ENCODE measurements at places on chromosomes 12 and 14. TPM values are rescaled to one million over a fixed set of nuclear protein-coding genes. Genes with fewer than 3 reads are reported as not detected.

Gene LRRK2
- 26.7 TPM for polyA plus RNA-seq

Gene CLEC6A
- polyA plus RNA-seq, result 0.27 TPM

Gene FSCB
- polyA plus RNA-seq, result not detected

Gene PPM1H
- 29.5 TPM for polyA plus RNA-seq

Gene TGFB3
- 18.3 TPM for polyA plus RNA-seq

Gene EML5
- polyA plus RNA-seq, result 2.5 TPM

Gene KRT80
- 0.80 TPM for polyA plus RNA-seq

Gene IFNG-AS1
- polyA plus RNA-seq, result 0.28 TPM

Gene STON2
- 62.3 TPM for polyA plus RNA-seq

Gene NINJ2
- polyA plus RNA-seq, result 1.3 TPM

Gene TRIM9
- polyA plus RNA-seq, result 2.8 TPM

Gene CD163
- 9.5 TPM for polyA plus RNA-seq

Gene OR4E1
- 0.05 TPM for polyA plus RNA-seq

Gene MMP17
- 0.65 TPM for polyA plus RNA-seq

Gene LRTM2
- 0.62 TPM for polyA plus RNA-seq

Gene KRT78
- polyA plus RNA-seq, result not detected

Gene KIF5A
- 0.42 TPM for polyA plus RNA-seq

Gene RIC8B
- 34.4 TPM for polyA plus RNA-seq

Gene BMAL2
- polyA plus RNA-seq, result 7.5 TPM

Gene AVPR1A
- polyA plus RNA-seq, result 5.5 TPM

Gene CMA1
- polyA plus RNA-seq, result 0.42 TPM

Gene PLD4
- 2.5 TPM for polyA plus RNA-seq

Gene PTGER2
- polyA plus RNA-seq, result 5.4 TPM

Gene DBX2
- polyA plus RNA-seq, result 0.08 TPM

Gene ZNF839
- 21.3 TPM for polyA plus RNA-seq

Gene SYNDIG1L
- polyA plus RNA-seq, result 0.50 TPM

Gene SLC41A2
- polyA plus RNA-seq, result 6.6 TPM

Gene SIX4
- 8.6 TPM for polyA plus RNA-seq

Gene CD27
- polyA plus RNA-seq, result 1.2 TPM

Gene RHOF
- polyA plus RNA-seq, result 15.9 TPM

Gene AMN
- 23.0 TPM for polyA plus RNA-seq

Gene MYRFL
- 7.1 TPM for polyA plus RNA-seq

Gene MTRFR
- 23.2 TPM for polyA plus RNA-seq

Gene LTBP2
- 2.3 TPM for polyA plus RNA-seq

Gene TC2N
- 10.0 TPM for polyA plus RNA-seq

Gene FAM181A
- polyA plus RNA-seq, result not detected

Gene TAS2R9
- not detected for polyA plus RNA-seq

Gene KRT75
- not detected for polyA plus RNA-seq

Gene SLC39A9
- 93.1 TPM for polyA plus RNA-seq

Gene COX8C
- 0.71 TPM for polyA plus RNA-seq

Gene STYK1
- 0.83 TPM for polyA plus RNA-seq

Gene AQP6
- polyA plus RNA-seq, result 21.1 TPM

Gene GOLGA3
- polyA plus RNA-seq, result 33.6 TPM
